Transverse colon (tissue), 4 donors: ENCODE measurements at places on chromosomes 11 and 22. TPM values are rescaled to one million over a fixed set of nuclear protein-coding genes. Genes with fewer than 3 reads are reported as not detected.

The GALNT18 gene
- total RNA-seq = 22.1 TPM

GRCh38 chr11:15169815-15170551 lies 55.3 kb downstream of the INSC start:
- no peak overlapping the region for H3K4me3 ChIP-seq
- no peak overlapping the region for H3K27ac ChIP-seq
- no peaks in the 10 kb centered on the region for H3K27me3 ChIP-seq
- no peaks in the 10 kb centered on the region for H3K4me1 ChIP-seq
- H3K36me3 ChIP-seq = no peaks in the 10 kb centered on the region

DNA sequence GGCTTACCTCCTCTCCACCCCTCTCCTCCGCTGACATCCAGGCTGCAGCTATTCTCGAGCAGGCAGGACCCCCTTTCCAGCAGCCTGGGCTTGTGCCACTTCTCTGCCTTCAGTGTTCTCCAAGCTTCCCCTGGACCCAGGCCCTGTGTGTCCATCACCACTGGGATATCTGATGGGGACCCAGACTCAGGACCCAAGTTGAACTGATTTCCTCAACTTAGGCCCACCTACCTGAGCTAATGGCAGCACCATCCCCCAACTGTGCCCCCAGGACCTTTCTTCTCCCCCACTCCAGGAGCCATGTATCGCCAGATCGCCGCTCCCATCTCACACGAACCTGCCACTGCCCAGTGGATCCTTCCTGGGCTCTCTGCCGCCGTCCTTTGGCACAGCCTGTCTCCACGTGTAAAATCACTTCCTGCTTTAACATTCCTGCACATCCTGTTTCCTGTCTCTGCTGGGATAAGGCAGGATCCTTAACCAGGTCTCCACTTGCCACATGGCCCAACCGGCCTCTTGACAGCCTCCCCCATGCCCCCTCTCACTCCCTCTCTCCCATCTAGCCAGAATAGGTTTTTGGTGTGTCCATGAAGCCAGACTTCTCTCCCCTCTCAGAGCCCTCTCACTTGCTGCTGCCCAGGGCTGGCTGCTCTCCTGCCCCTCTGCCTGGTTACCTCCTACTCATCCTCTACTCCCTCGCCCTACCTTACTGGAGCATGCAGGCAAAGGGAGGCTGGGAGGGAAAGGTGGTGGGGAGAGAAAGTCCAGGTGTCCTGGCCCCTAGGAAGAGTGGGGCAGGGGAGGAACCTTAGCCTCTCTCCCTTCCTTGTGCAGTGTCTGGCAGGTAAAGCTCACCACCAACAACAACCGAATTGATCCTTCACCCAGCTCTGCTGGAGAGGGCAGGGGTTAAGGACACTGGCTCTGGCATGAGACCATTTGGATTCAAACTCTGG lies 9.4 kb downstream of the SPATA19 start:
- H3K36me3 ChIP-seq = no peaks in the 10 kb centered on the region
- H3K4me3 ChIP-seq = no peak overlapping the region
- no peak for DNase-seq
- no peaks in the 10 kb centered on the region for H3K27me3 ChIP-seq
- no peaks in the 10 kb centered on the region for H3K4me1 ChIP-seq

DNA sequence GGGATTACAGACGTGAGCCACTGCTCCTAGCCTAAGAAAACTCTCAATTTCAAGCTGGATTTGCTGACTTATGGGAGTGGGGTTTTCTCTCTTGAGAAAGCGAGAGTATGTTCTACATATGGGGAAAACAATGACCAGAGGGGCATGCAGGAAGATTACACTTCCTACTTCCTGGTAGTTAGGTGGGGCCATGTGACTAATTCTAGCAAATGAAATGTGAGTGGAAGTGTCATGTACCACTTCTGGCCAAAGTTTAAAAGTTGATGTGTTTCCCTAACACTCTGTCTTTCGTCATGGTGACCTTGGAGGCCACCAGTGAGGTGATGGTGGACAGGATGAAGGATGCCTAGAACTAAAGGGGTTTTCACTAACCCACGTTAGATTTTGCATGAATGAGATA lies 50.5 kb downstream of the PARVG start:
- H3K4me3 ChIP-seq = no peak overlapping the region
- H3K27me3 ChIP-seq = no peaks in the 10 kb centered on the region
- H3K36me3 ChIP-seq = no peaks in the 10 kb centered on the region
- H3K27ac ChIP-seq = no peak overlapping the region
- DNase-seq = no peak

DNA sequence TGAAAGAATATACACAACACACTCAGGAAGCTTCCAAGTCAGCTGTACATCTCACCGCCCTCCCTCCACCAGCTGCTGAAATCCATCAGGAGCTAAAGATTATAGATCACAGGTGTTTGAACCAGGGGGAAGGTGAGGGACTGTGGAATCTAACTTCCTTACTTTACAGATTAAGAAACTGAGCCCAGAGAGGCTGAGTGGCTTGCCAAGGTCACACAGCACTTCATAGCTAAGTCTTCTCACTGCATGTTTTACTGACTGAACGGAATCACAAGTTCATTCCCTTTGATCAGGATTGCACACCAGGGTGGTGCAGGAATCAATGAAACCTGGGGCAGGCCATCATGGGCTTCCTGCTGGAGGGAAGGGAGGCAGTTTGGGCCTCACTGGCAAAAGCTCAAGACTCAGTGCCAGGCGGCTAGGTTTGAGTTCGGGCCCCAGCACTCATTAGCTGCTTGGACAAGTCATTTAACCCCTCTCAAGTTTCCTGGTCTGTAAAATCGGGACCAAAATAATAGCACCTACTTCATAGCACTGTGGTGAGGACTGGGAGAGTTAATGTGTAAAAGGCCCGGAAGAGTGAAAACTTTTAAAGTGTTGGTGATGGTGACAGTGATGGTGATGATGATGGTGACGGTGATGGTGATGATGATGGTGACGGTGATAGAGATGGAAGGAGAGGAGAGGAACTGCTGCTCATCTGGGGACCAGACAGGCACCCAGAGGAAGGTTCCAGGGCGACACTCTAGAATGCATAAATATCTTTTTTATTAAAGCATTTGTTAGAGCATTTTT lies 8.2 kb downstream of the CD5 start:
- no peak overlapping the region for H3K4me3 ChIP-seq
- DNase-seq = no peak

DNA sequence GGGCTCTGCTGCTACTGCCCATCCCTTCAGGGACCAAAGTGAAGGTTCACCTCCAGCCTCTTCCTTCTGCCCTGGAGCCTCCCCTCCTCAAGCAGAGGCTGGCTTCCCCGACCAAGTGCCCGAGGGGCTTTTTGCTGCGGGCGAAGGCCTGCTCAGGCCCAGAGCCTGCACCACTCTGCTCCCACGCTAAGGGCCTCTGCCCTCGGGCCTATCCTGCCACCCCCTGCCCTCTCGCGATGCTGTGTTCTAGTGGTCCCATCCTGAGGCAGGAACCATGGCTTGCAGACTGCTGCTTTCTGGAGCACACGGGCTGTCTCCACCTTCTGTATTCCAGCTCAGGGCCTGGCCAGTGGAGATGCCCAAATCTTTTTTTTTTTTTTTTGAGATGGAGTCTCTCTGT lies 8.9 kb upstream of the TNFRSF13C start:
- H3K4me3 ChIP-seq = no peak overlapping the region
- no peak for DNase-seq
- H3K4me1 ChIP-seq = peaks cover 6% of the 10 kb centered on the region
- H3K36me3 ChIP-seq = no peaks in the 10 kb centered on the region

DNA sequence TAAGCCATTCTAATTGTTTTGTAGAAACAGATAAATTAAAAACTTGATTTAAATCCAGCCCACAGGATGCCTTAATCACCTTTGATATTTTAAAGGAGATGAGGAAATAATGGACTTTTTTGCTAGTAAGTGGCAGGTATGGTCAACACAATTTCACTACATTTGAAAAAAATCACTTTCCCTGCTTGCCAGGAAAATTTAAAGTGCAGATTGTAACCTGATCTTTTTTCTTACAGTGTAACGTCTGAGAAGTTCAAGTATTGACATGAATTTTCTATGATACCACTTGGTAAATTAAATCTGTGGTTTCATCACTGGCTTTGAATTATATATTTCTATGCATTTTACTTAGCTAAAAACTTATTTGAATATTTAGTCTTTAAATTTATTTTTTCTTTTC lies 65.3 kb downstream of the ARHGEF12 start:
- no peaks in the 10 kb centered on the region for H3K36me3 ChIP-seq
- H3K4me1 ChIP-seq = peaks cover 12% of the 10 kb centered on the region
- H3K4me3 ChIP-seq = no peak overlapping the region

DNA sequence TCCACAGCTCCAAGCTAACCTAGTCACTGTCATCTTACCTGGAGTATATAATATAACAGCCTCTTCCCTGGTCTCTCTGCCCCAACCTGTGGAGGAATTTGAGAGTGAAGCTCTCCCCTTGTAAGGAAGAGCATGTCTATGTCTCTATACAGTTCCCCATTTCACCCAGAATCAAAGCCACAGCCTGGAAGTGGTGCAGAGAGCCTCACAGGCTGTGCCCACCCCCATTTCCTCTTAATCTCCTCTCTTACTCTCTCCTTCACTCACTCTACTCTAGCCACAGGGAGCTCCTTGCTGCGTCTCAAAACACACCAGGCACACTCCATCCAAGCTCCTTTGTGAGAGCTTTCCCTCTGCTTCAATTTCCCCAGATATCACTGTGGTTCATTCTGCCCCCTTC lies 302.5 kb upstream of the ISX start:
- DNase-seq = no peak
- no peaks in the 10 kb centered on the region for H3K36me3 ChIP-seq
- H3K27ac ChIP-seq = no peak overlapping the region
- no peaks in the 10 kb centered on the region for H3K27me3 ChIP-seq
- no peak overlapping the region for H3K4me3 ChIP-seq
